ENCODE measurements at places on chromosomes 1 and 21. TPM values are rescaled to one million over a fixed set of nuclear protein-coding genes. Genes with fewer than 3 reads are reported as not detected.

SDE2 gene
- 41.7 TPM for total RNA-seq

PALMD gene
- 40.3 TPM for total RNA-seq

CCDC27 gene
- total RNA-seq = not detected

NT5C1A gene
- total RNA-seq = 1.1 TPM

SYDE2 gene
- total RNA-seq = 13.3 TPM

CYP4Z1 gene
- 0.82 TPM for total RNA-seq

GPR37L1 gene
- total RNA-seq = 0.09 TPM

OR2G6 gene
- total RNA-seq = not detected

EDEM3 gene
- 64.7 TPM for total RNA-seq

GJA4 gene
- 32.8 TPM for total RNA-seq

ADAMTS4 gene
- total RNA-seq = 10.0 TPM

HAO2 gene
- total RNA-seq = not detected

SYT6 gene
- 0.29 TPM for total RNA-seq

PRMT2 gene
- 171 TPM for total RNA-seq

OLFML3 gene
- total RNA-seq = 302 TPM

LRRC53 gene
- total RNA-seq = not detected

CD52 gene
- not detected for total RNA-seq

ENAH gene
- 56.9 TPM for total RNA-seq

ASCL5 gene
- total RNA-seq = not detected

FCN3 gene
- 4.7 TPM for total RNA-seq

HES5 gene
- 2.8 TPM for total RNA-seq

S100A7 gene
- 3.5 TPM for total RNA-seq

FAM167B gene
- total RNA-seq = not detected

ITGB2 gene
- total RNA-seq = 46.8 TPM

C1orf185 gene
- not detected for total RNA-seq

BCL2L15 gene
- 1.4 TPM for total RNA-seq

RYR2 gene
- 2.8 TPM for total RNA-seq

Measured in uterus (tissue), 4 donors.